ENCODE measurements at places on chromosomes 1 and 21.
A peak's percentile ranks its signal among the peaks of the same experiment; 100 is the strongest.

DNA sequence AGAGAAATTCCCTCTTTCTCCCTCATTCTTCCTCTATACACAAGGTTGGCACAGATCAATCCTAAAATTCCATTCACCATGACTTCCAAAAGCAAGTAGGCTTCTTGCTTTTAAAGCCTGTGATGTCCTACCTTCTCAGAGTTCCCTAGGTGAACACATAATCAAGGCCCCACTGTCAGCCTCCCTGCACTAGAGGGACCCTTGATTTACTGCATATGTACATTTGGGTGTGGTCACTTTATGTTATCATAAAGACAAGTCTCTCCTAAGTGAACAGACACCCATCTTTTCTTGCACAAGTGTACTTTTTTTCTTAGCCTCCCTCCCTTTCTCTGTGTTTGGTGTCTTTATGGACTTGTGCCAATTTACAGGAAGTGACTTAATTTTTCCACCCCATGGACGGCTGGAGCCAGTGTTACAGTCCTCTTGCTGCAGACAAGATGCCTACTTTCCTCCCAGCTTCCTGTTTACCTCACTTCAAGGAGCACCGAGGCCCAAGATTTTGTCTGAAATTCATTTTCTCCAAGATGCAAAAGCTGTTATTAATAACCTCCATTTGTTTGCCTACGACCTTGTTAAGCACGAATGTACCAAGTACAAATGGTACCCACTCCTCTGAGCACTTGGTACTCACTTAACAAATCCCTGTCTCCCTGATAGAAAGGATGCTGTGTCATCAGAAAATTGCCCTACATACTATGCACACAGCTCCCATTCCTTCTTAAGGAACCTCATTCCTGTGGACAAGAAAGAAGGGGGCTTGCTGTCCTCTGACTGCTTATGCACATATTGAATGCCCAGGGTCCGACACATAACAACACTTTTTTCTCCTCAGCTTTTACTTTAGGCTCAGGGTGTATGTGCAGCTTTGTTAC is 82.8 kb upstream of the SLC44A3 start:
- DNase-seq, result no peak

DNA sequence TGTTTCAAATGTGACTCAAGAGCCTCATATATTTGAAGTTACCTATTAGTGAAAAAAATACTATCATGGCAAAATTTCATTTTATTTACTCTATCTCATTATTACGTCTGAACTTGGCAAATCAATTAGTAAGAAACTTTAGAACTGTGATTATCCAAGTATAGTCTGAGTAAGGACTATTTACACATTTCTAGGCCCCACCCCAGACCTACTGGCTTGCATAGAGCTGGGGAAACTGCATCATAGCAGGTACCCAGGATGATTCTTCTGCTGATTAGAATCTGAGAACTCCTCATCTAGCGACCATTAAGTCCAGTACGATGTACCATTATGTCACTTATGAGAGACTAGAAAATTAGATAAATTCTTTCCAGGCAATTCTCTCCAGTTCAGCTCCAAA is 20.1 kb downstream of the MCOLN3 start:
- DNase-seq, result no peak

- DNase-seq, result no peak
Observed at GRCh38 chr1:46526013-46526690, 25.3 kb downstream of the KNCN start.

DNA sequence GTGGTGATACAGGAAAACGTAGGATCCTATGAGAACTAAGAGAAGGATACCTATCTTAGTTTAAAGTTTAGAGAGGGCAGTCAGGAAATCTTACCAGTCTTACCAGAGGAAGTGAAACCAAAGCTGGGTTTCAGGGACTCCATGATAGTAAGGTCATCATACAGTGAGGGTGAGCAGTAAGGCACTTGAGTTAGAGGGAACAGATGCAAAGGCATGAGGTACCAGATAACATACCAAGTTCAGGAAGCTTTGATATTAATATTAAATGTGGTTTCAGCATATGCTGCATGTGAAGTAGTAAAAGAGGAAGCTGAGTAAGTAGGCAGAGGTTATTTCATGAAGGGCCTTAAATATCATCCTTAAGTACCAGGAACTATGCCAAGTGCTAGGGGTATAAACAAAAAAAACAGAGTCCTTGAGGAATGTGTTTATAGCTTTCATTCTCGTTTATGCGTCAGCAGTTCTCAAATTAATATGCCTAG is 16.9 kb downstream of the ATG4C start:
- no peak for DNase-seq

- no peak for DNase-seq
Observed at GRCh38 chr1:21291184-21291583, 921 bp upstream of the ECE1 start.

GRCh38 chr1:162530988-162531319 is 30.6 kb upstream of the UAP1 start:
- DNase-seq, result no peak

- no peak for DNase-seq
Observed at GRCh38 chr1:22582661-22583635, 19.7 kb downstream of the EPHA8 start.

GRCh38 chr1:192762265-192762664 is 46.6 kb upstream of the RGS2 start:
- DNase-seq, result no peak

DNA sequence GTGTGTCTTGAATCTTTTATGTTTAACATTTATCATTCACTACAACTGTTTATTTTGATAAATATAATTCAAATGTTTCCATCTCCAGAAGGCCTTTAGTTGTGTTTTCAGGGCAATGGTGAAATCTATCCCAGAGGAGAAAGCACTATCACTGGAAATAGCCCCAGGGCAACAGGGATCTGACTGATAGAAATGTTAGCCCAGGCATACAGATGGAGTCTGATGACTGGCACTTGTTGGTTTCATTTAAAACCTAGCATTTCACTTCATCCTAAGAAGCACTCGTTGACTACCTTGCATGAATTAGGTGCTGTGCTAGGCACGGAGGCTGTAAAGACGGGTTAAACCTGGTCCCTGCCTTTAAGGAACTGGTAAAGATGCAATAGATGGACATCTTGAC is 103.1 kb downstream of the C1orf21 start:
- DNase-seq, result no peak

DNA sequence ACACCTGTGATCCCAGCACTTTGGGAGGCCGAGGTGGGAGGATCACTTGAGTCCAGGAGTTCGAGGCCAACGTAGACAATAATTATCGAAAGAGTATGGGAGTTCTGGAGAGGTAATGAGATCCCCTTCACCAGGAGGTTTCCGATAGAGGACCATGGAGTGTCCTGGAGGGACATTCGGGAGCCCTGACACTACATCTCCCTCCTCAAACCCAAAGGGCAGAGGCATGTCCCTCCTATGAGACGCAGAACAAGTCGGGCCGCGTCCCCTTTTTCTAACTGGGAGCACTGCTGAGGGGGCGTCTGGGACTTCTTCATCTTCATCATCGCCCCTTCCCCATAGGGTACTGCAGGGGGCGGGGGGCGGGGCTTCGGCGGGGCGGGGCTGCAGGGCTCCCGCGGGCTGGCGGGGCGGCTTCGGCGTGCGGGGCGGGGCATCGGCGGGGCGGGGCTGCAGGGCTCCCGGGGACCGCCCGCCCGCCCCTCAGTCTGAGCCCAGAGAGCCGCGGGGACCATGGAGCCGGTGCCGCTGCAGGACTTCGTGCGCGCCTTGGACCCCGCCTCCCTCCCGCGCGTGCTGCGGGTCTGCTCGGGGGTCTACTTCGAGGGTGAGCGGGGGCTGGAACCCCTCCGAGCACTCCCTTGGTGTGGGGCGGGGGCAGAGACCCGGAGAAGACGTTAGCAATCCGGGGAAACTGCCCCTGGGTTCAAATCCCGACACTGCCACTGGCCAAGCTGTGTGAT is at the start of gene THEMIS2:
Gene THEMIS2 (plus strand): TSS at position 486 of the 743 bp plus-strand sequence. CDS start 28 bp downstream, at position 514.
- DNase-seq, result peak; percentile 28

DNA sequence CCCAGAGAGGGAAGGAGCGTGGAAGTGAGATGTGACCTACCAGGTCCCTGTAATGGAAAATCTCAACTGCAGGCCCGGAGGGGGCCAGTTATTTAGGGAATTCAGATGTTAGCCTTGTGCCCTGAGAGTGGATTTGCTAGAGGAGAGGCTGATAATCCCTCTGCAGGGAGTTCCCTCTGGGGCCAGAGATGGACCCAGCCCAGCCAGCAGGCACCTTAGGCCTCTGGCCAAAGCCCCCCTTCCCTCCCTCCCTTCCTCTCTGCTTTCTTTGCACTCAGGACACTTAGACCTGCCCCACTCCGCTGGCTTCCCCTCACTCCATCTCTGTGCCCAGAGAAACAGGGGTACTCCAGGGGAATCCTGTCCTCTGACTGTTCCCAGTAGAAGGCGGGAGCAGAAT is 1.5 kb upstream of the ATP1A2 start:
- no peak for DNase-seq

DNA sequence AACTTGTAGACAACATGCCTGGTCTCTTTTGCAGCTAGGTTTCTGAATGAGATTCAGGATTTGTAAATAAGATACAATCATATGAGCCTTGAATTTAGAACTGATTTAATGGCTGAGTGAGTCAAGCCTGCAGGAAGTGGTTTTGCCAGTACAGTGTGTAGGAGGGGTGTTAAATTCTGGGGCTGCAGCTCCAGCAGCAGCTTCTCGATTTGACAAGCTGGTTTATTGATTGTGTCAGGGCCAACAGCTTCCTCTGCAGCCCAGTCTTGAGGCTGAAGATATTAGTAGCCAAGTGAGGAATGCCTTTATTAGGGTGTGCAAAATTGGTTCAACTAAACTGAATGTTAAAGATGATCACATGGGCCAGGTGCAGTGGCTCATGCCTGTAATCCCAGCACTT is 11.5 kb upstream of the PLA2G5 start:
- DNase-seq, result no peak

GRCh38 chr1:8363767-8364301 is 45.9 kb downstream of the SLC45A1 start:
- DNase-seq, result no peak

DNA sequence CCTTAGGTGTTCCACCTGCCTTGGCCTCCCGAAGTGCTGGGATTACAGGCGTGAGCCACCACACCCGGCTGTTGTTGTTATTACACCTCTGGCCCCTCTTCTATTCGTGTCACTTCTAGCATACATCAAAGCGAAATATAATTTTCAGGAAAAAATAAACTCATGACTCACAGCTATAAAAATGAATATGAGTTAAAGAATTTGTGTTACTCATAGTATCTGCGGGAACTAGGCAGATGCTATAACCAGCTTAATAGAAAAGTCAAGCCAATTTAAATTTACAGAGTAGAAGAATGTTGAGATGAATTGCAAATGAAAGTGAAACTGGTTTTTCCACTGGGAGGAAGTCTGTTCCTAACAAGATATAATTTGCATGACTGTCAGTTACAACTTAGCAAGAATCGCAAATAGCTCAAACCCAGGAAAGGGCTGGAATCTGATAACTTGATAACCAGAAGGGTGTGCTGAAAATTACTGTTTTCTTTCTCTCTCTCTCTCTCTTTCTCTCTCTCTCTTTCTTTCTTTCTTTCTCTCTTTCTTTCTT is 11.2 kb downstream of the OR2W3 start:
- no peak for DNase-seq

DNA sequence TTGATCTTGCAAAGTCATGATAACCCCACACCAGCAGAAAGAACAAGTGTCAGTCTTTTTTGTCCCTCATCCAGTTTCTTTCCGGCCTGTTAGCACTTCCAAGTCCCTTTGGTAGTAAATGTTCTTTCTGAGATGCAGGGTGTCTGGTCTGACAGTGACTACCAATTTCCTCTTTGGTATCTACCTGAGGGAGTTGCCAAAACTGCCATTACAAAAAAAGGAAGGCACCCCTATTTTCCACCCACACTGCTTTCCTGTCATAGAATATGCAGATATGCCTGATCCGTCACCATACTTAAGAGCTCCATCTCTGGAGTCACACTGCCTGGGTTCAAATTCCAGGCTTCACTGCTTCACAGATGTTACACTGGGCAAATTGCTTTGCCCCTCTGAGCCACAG is 72.4 kb downstream of the ZNF281 start:
- DNase-seq, result no peak

GRCh38 chr1:45187725-45188124 is 18.7 kb downstream of the ZSWIM5 start:
- DNase-seq, result no peak

DNA sequence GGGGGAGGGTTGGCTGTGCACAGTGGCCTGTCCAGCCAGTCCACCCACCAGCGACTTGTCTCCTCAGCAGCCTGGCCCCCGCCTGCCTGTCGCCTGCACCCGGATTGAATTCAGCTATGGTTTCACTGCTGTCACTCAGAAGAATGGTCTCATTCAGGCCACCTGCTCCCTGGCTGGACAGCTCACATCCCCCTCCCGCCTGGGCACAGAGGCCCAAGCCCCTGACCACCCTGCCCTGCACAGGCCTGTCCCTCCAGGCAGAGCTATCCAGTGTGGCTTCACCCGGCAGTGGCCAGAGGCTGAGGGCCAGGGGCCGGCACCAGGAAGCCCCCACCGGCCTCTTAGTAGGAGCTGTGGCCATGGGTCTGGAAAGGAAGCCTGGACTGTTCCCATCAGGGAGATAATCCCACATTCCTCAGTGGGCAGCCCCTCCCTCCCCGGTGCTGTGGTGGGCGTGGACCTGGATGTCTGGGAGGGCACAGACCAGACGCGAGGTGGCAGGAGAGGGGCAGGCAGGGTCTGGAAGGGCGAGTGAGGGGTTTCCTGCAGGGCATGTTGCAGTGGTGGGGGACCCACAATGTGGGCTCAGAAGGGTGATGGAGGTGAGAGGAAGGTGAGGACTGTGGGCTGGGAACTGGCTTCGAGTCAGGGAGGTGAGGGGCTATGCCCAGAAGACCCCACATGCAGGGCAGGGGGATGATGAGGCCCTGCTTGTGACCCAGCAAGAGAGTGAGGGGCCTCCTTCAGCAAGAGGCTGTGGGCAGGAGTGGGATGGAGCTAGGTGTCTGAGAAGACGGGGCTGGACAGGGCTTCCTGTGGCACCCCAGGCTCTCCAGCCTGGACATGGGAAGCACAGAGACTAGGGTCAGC is 30.4 kb downstream of the WNT9A start:
- DNase-seq, result no peak

DNA sequence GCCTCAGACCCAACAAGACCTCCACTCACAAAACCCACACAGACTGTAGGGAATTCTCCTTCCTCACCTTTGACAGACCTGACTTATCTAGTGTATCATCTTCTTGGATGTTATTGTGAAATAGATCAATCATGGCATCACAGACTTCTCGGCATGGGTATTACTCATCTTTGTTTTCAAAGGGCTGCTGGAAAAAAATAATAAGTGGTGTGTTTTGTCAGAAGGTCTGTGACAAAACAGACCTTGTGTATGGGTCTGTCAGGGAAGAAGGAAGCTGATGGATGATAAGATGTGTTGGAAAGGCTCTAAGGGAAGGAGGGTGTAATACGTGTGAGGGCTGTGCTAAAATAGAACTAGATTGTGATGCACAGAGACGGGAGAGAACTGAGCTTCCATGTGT is 13.9 kb upstream of the S100A7 start:
- DNase-seq, result no peak

GRCh38 chr1:90721210-90722194 is 4.4 kb upstream of the BARHL2 start:
- DNase-seq, result peak; percentile 58

DNA sequence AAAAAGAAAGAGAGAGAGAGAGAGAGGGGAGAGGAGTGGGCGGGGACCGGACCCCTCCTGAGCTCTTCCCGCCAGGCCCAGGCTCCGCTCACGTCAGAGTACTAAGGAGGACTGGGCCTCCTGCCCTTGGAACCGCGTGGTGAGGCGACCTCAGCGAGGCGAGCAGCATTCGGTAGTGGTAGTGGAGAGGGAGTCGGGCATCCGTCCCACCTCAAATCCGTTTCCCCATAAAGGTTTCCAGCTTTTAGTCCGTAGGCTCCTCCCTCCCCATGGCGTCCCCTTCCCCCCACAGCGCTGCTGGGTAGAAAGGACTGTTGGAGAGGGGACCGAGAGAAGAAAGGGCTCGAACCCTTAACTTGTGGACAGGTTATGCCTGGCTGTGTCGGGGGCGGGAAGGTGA is 124.4 kb upstream of the BARHL2 start:
- no peak for DNase-seq
